ENCODE measurements at places on chromosomes 3 and 15. TPM values are rescaled to one million over a fixed set of nuclear protein-coding genes. Genes with fewer than 3 reads are reported as not detected.
A peak's percentile ranks its signal among the peaks of the same experiment; 100 is the strongest.

DNA sequence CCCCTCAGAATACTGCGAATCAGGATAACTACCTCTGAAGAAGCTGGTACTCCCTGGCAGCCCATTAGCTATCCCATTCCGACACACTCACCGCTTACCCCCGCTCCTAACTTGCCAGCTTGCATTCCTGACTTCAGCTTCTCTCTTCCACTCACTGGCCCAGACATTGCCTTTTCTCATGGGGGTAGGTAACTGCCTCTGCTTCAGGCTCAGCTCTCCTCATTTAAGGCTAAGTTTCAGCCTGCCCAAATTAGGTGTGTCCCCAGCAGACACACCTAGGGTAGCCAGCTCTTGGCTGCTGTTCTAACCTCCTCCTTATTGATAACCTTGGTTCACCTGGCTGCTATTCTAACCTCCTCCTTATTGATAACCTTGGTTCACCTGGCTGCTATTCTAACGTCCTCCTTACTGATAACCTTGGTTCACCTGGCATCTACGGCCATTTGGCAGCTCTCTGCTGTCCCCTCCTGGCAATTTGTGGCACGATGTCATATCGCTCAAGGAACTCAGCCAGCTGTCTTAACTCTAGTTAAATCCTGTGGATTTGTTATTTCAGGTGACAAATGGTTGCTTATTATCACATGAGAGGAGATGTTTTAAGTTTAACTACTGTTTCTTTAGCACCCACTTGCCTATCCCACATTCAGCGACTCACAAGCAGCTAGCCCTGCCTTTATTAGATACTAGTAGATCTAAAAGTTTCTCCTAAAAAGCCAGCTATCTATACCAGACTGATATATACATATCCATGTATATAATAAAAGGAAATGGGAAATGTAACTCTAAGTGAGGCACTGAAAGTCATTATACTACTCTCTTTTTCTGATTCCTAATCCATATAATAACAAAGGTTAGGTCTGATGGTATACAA lies 106.5 kb upstream of the ACP3 start:
- DNase-seq, result no peak

DNA sequence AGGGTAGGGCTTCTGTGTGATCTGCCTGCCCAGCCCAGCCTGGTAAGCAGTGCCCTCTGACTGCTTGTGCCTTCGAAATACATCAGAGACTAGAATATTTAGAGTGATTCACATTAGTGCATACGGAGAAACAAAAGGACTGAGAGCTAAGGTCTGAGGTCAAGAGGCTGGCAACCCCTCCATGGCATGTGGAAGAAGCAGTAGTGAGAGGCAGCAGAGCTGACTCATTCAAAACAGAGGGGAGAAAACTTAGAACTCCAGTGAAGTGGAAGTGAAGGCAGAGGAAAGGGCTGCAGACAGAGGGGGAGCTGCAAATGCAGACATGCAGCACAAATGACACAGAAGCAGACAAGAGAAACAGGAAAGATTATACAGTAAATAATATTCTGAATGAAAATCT lies 61.6 kb downstream of the ULK4 start:
- DNase-seq, result no peak

DNA sequence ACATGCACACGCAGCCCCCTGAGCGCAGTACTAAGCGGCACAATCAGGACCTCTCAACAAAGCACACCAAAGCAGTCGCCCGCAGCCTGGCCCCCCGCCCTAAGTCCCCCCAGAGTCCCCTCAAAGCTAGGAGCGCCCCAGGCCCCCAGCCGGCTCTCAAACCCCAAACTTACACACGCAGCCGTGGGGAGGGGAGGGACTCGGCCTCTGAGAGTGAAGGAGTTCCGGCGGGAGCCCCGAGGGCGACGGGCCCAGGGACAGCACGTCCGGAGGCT lies 5.5 kb downstream of the GATA2 start:
- DNase-seq, result no peak

DNA sequence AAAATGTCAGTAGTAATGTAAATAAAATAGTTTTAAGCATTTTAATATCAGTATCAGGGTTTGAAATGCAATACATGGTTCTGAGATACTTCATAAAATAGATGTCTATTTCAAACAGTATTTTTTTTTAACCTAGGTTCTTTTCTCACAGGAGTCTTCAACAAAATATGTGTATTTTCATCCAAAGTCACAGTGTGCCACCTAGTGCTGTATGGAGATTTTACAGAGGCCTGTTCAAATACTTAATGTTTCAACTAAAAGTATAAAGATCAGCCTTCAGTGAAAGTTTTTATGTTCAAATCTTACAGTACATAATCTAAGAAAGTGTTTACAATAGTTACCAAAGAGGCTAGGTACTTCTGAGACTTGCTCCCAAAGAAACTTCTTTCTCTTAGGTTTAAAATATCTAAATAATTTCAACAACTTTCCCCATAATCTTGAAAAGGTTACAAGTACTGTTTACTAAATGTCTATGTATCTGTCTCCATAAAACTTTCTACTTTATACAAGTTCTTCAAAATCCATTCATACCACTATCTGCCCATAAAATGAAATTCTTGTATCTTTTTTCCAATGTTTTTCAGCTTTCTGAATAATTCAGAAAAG lies 38.3 kb downstream of the SCAPER start:
- DNase-seq, result peak; percentile 18

The TTLL13 gene
- 0.10 TPM for polyA plus RNA-seq

DNA sequence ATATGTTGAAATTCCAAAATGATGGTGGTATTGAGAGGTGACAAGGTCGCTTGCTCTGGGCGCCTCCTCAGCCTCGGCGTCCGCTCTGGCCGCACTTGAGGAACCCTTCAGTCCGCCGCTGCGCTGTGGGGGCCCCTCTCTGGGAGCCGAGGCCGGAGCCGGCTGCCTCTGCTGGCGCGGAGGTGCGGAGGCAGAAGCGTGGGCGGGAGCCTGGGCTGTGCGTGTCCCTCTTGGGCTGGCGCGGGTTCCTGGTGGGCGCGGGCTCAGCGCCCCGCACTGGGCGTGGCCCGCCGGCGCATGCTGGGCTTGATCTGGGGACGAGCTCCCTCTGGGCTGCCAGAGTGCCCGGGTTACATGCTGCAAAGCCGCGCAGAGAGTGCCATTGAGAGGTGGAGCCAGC lies 39.8 kb upstream of the TMC3 start:
- no peak for DNase-seq

DNA sequence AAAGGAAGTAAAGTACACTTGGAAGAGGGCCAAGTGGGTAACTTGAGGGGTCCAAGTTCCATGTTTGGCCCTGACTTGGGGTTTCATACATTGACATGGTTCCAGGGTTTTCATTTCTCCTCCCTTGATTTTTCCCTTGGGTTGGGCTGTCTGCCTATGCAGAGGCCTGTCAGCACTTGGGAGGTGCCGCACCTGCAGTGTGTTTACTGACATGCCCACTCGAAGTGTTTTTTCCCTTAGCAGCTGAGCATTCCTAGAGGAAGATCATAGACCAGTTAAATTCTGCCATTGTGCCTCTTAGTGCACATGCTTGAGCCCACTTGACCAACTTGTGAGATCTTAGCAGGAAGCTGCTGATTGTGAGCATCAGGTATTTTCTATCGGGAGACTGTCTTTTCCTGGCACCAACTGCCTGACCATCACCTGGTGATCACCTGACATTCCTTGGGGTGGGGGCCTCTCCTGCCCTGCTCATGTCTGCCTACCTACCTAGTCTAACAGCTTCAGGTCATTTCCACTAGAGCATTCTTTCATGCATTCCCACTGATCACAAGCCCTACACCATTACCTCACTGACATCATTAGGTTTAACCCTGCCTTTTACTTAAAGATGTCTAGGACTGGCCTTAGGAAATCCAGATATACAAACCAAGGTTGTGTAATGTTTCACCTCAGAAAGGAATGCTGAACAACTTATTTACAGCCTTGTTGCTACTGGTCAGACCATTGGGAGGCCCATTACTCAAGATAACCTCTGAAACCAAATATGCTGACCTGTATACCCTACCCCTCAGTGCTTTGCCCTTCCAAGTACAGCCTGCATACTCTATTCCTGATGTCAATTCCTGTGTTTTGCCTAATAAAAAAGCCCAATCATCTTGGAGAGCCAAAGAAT lies 68.3 kb downstream of the CD47 start:
- DNase-seq, result no peak

DNA sequence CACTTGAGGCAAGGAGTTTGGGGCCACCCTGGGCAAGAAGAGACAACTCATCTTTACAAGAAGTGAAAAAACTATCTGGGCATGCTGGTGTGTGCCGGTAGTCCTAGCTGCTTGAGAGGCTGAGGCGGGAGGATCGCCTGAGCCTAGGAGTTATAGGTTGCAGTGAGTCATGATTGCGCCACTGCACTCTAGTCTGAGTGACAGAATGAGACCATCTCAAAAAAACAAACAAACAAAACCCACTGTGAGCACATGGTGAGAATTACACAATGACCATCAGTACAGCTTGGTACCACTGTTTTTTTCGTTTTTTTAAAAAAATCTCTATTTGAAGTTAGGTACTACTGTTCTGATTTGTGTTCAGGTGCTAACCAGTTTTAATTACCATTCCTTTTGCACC lies 13.6 kb downstream of the VPS39 start:
- DNase-seq, result no peak

GRCh38 chr15:96374499-96374898 lies 44.0 kb downstream of the NR2F2 start:
- DNase-seq, result no peak

DNA sequence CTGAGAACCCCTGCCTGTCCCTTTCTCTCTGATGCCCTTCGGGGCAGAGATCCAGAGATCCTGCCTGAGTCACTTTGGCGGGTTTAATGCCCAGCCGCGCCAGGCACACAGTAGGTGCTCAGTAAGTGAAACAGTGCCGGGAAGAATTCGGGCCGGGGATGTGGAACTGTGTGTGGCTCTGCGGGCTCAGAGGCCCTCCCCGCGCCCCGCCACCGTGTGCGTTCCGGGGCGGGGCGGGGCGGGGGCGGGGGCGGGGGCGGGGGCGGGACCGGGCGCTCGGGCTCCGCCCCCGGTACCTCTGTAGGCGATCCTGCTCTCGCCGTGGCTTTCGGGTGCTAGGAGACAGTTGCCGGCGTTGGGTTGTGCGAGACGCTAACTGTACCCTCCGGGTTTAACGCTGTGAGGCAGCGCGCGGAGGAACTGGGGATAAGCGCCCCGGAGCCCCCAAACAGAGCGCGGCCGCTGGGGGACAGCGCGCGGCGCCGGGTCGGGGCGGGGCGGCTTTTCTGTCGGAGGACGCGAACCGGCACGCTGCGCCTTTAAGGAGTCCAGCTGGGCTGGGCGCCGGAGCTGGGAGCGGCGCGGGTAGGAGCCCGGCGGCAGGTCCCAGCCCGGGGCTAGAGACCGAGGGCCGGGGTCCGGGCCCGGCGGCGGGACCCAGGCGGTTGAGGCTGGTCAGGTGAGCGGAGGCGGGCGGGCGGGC lies at the start of gene ABHD6:
TSS of gene ABHD6 (plus strand) at position 555 of the 703 bp plus-strand sequence. CDS start 18,795 bp downstream, outside the sequence.
- peak; percentile 95 for DNase-seq

GRCh38 chr3:185696039-185696438 lies 109.9 kb downstream of the SENP2 start:
- DNase-seq, result no peak

The CCDC66 gene
- 10.9 TPM for polyA plus RNA-seq

The CATSPER2 gene
- 1.1 TPM for polyA plus RNA-seq

The SCG5 gene
- polyA plus RNA-seq, result 12.9 TPM

The CFAP161 gene
- 0.42 TPM for polyA plus RNA-seq

GRCh38 chr15:42324308-42324707 lies 35.0 kb upstream of the CAPN3 start:
- no peak for DNase-seq

DNA sequence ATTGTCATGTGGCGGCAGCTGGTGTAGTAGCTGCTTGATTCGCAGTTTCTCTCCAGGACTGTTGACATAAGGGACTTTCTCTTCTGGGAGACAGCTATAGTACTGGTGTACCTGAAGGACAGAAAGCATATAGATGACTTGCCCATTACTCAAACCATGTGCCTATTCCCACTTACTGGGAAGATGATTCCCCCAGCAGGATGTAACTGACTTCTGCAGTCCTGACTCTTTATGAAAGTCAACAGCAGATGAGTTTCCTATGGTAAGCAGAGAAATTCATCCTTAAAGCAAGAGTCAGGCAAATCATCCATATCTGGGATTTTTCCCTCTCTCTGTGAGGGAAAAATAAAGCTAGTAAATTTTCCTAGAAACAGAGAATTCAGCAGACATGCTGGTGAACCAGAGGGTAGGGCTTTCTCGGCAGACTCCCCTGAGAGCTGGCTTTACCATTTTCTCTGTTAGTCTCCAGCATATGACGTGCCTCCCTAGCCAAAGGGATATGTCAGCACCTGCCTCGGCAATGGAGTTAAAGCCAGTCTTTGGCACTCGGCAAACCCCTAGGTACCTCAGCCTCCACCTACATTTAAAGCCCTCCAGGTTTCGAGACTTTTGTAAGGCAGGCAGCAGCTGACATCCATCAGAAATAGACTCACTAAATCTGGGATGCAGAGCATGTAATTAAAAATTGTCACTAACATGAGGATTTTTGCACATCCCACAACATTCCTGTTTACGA lies 62.1 kb downstream of the PRICKLE2 start:
- DNase-seq, result no peak

- no peak for DNase-seq
Observed at GRCh38 chr3:197495059-197495455, 60.7 kb downstream of the BDH1 start.

- peak; percentile 26 for DNase-seq
Observed at GRCh38 chr3:14175383-14176037, 2.9 kb downstream of the XPC start.

GRCh38 chr3:39275963-39276593 lies 3.8 kb downstream of the CX3CR1 start:
- no peak for DNase-seq

- no peak for DNase-seq
Observed at GRCh38 chr3:69750549-69750948, 11.3 kb downstream of the MITF start.
